Stimulated activated CD8-positive, alpha-beta memory T cell treated with anti-CD3 and anti-CD28 coated beads, Interleukin-7, amount 100 ng/mL, for 4 hours (primary cell): ENCODE measurements at places on chromosomes 6 and 20.

DNA sequence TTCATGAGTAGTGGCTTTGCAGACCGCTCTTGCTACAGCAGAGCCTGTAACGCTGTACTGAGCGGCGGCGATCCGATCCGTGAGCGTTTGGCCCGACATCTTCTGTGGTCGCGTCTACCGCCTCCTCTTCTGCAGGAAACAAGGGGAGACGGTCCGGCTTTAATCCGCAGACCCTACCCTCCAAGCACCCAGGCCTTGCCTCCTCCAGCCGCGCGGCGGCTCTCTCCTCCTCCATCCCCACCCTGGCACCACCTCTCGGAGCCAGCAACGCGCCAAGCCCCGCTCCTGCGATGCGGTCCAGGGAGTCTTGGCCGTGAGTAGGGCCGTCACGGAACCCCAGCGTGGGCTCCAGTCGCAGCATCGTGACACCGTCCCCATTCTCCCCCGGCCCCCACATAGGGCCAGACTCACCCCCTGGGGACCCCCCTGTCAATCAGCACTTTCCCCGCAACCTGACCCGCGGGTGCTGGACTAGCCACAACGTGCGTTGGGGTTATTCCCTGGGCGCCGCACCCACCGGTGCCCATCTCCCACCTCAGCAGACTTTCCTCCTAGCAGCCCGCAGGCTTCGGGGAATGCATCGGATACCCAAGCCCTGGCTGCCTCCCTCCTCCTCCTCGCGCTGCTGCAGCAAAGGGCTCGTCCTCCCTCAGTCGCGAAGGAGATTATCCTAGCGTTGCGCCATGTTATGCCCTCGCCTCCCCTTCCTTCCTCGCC is 914 bp downstream of the SNAP91 start:
- DNase-seq, result no peak

DNA sequence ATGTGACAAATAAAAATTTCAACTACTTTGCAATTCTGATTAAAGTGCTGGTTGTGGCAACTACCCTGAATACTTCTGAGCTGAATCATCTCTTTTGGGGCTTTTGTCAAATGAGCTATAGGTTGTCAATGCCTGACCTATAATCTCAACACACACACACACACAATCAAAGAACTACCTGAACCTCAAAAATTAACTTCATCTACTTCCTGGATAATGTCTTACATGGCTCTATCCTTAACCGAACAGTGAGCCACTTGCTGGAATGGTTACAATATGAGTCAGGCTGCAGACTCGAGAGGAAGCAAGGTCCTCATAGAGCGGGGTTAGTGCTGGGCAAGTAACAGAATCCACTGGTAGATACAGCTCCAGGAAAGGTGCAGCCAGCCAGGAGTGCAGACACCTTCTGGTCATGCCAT is 70.6 kb upstream of the DST start:
- no peak for DNase-seq

- DNase-seq, result no peak
Measured at GRCh38 chr6:11637266-11637665, 99.7 kb downstream of the TMEM170B start.

- DNase-seq, result no peak
Measured at GRCh38 chr6:30879684-30880427, 4.5 kb upstream of the DDR1 start.

DNA sequence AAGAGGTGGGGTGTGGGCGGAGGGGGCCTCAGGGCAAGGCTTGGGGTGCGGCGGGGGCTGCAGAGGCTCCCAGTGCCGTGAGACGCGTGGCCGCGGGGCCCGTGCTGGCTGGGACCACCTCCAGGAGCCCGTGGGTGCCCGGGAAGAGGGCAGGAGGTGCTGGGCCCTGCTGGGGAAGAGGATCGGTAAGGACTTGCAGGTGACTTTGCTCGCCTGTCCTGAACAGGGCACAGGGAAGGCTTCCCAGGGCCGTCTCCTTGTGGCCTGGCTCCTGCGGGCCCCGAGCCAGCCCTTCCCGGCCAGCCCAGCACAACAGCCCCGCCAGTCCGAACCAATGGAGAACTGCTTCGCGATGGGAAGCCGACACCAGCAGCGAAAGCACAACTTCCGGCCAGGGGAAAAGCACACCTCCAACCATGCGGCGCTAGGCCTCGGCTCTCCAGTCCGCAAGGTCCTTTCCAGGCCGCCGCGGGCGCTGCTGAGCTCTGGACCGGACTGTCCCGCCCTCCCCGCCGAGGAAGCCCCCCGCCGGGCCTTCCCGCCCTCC is 32.3 kb downstream of the IRF4 start:
- DNase-seq, result no peak

DNA sequence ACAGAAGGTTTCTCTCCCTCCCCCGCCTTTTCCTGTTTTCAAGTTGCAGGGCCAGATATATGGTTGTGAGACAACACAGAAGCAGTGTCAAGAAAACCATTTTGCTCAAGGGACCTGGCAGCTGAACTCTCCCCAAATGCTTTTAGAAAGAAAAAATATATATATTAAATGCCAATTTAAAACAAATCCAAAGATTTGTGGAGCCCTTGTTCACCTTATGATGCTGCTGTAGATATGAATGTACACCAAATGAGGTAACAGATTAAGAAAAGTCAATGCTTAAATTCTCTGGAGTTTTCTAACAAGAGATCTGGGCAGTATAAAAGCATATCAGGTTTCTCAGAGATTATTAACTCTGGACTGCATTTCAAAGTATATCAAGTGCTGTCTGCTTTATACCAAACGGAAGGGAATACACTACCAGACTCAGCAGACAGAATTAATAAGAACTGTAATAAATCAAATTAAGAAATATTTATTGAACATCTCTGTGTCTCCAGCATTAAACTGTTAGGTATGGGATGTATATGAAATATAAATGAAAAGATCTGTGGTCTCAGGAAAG is 357.5 kb downstream of the HDGFL1 start:
- DNase-seq, result no peak

GRCh38 chr6:114421199-114421598 is 78.4 kb upstream of the HS3ST5 start:
- no peak for DNase-seq

- no peak for DNase-seq
Measured at GRCh38 chr6:23688650-23689049, 437.4 kb upstream of the NRSN1 start.

DNA sequence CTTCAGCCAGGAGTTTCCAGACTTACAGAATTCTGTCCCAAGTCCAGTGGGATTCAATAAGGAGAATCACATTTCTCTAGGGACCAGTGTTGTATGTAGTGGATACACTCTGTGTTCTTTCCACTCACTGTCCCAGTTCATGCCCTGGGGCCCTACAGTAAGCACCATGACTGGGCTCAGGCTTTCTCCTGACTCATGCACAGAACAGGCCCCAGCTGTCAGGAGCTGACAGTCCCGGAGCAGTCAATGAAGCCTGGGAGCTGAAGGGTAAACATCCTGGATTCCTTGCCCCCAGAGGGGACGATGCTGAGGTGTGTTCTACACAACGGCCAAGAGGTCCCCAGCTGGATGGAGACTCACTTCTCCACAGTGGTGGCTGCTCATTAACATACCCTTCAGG is 40.2 kb upstream of the LRFN2 start:
- DNase-seq, result no peak

GRCh38 chr6:162345051-162345511 is 382.5 kb downstream of the PRKN start:
- DNase-seq, result no peak

DNA sequence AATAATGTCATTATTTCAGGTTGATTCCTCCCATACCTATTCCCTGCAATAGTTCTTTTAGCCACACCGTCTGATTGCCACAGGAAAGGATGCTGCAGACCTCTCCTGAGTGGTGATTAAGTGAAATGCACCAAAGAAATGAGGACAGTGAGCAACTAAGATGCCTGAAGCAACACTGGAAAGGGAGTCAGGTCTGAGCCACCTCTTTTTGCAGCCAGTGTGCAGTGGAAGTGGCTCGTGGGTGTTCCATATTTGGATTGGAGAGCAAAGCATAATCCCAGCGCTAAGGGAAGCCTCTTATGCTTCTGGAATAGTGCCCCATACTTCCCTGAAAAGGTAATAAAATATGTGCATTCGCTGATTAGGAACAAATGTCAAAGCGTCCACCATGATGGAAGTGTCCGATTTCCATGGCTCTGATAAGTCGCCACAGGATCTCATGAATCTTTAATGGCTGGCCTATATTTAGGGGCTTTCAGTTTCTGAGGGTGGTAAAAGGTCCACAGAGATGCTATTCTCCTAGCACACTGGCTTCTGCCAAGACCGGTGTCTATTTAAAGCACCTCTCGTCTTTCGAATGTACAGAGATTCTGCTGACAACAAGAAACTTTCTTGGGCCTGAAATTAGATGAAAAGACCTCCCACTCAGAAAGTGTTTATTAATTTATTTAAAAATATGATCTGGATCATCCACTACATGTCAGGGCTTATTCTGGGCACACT is 253.9 kb downstream of the SLC24A3 start:
- no peak for DNase-seq

GRCh38 chr20:17650301-17651128 is 31.5 kb downstream of the RRBP1 start:
- no peak for DNase-seq

- DNase-seq, result no peak
Measured at GRCh38 chr6:80872951-80873308, 766.5 kb downstream of the BCKDHB start.

DNA sequence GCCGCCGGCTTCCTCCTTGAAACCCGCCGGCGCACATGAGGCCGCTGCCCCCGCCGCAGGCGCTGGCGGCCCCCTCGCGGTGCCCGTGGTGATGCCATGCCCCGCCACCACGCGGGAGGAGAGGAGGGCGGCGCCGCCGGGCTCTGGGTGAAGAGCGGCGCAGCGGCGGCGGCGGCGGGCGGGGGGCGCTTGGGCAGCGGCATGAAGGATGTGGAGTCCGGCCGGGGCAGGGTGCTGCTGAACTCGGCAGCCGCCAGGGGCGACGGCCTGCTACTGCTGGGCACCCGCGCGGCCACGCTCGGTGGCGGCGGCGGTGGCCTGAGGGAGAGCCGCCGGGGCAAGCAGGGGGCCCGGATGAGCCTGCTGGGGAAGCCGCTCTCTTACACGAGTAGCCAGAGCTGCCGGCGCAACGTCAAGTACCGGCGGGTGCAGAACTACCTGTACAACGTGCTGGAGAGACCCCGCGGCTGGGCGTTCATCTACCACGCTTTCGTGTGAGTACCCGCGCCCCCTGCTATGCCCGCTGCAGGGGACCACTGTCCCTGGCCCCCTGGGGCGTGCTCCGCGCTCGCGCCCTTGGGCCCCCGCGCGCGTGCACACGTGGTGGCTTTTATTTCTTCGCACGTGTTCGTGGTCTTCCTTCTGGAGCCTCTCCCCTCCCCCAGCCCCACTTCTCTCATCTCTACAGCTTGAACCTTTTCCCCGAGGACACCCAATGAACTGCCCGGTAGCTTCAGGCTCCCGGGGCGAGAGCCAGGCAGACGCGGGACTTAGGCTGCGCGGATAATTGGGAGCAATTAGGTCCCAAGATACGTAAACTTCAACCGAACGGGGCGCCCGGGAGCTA is 453 bp downstream of the KCNQ5 start:
- peak; percentile 31 for DNase-seq

DNA sequence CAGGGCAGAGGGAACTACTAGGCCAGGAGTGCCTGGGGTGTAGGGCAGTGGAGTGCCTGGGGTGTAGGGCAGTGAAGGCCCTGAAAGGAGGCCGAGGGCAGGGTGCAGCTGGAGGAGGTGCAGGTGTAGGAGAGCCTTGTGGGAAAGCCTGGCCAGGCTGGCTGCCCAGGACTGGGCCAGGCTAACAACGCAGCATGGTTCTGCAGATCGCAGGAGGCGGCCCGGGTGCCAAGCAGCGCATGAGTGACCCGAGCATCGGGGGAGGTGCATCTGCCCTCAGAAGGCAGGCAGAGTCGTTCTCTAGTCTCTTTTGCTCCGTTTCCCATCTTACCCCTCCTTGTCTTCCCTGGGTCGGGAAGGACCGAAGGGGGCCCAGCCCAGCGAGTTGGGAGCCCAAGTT is 151.5 kb upstream of the PHACTR3 start:
- DNase-seq, result no peak

DNA sequence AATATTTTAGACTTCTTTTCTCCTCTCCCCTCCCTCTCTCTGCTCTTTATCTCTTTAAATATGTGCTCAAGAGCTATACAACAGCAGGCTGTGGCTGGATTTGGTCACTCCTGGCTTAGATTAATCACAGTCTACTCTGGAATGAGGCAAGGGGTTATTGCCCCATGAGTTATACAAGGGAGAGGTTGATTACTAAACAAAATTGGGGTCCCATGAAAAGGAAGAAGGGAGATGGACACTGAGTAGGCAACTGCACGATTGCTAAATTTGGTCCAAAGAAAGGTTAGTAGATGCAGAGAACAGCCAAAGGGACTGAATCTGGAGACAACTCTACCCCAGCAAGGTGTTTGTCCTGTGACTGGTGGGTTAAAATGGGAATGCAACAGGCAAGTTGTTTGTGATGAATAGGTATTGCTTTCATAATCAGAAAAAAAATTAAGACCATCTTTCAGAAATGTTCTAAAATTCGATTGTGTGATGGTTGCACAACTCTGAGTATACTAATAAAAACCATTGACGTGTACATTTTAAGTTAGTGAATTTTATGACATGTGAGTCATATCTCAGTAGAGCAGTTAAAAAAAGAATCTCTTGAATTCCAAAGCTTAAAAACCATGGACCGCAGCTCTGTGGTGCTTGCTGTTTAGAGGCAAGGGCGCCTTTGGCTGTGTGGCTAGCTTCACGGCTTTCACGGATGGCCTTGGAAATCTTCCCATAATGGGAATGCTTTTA is 57.1 kb downstream of the KIZ start:
- DNase-seq, result no peak

DNA sequence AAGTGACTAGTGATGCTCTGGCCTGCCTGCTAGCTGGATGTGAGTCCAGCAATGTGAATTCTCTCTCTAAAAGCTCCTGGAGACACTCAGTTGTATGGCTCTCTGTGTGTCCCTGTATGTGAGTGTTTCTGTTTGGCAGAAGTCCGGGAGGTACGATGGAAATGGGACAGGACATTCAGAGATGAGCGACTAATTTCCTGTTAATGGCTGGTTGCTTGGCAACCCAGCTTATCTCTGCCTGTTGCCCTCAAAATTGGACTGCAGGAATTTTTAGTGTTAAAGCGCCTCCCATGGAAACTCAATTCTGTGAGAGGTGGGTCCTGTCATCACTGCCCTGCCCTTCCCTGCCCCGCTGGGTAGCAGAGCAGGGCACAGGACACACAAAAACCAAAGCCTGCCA is 136.8 kb upstream of the LRFN2 start:
- DNase-seq, result no peak
